Bone marrow (tissue), 2 donors: ENCODE measurements at places on chromosomes 1 and 21.

DNA sequence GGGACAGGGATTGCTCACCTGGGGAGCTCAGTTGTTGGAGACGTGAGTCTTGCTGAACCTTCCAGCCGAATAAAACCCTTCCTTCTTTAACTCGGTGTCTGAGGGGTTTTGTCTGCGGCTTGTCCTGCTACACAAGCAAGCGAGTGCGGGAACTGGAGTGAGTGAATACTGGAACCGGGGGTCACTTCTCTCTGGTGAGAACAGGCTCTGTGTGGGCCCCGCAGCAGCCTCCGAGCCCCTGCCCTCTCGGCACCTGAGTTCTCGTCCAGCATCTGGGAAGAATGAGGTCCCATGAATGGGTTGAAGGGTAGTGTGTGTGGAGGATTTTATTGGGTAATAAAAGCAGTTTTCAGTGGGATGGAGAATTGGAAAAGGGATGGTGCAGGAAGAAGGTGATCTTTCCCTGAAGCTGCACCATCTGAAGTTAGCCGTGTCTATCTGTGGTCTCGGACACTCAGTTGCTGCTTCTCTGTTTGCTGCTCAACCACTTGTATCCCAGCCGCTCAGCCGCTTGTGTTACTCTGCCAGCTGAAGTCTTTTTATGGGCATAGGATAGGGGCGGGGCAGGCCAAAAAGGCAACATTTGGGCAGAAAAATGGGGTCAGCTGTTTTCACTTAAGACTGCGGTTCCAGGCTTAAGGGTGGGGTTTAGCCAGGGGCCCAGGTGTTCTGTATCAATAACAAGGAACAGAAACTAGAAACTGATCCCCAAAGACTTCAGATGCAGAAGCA is 450.6 kb upstream of the CAMK1G start:
- no peak for DNase-seq

DNA sequence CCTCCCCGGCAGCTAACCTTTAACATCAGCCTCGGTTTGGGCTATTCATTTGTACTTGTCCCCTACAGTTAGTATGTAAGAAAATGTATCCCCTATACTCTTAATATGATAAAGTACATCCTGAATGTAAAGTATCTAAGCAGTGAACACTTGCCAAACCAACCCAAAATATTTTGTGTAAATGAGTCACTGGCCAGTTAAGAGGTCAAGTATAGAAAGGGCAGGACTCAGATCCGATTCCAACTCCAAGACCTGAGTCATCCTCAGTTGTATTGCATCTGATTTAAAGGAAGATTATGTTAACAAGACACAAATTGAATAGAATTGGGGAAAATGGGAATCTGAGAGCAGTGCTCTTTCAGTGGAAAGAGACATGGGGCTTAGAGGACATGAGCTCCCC is 84.4 kb downstream of the CD58 start:
- no peak for DNase-seq

DNA sequence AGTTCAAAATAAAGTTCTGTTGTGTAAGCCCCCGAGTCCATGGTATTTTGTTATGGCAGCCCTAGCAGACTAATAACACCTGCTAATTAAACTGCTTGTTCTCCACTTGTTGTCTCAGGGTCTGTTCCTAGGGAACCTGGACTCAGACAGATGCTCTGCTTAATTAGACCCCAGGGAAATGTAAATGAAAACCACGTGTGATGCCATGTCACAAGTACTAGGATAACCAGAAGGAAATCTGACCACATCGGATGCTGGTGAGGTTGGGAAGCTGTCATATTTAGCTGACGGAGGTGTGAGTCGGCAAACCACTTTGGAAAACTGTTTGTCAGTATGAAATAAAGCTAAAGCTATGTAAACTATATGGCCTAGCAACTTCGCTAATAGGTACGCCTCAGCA is 19.6 kb downstream of the EDN2 start:
- no peak for DNase-seq

- no peak for DNase-seq
Observed at GRCh38 chr1:150194381-150195031, 41.4 kb downstream of the ANP32E start.

DNA sequence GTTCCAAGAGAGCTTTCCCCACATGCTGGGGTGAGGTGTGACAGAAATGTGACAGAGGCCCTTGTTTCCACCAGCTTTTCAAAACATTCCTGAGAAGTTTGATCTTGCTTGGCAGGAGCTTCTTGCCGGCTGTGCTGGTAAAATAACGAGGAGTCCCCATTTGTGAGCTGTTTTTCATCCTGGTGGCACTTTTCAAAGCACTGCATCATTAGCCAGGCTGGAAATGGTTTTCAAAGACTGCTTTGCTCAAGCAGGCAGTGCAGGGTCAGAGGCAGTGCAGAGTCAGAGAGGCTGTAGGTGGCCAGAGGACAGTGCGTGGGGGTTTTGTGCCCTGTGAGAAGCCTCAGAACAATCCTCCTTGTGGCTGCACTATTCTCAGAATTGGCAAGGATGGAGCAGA is 75.8 kb upstream of the KCNA3 start:
- DNase-seq, result no peak
